SK-N-SH (cell line): ENCODE measurements at places on chromosomes 13 and 19.

DNA sequence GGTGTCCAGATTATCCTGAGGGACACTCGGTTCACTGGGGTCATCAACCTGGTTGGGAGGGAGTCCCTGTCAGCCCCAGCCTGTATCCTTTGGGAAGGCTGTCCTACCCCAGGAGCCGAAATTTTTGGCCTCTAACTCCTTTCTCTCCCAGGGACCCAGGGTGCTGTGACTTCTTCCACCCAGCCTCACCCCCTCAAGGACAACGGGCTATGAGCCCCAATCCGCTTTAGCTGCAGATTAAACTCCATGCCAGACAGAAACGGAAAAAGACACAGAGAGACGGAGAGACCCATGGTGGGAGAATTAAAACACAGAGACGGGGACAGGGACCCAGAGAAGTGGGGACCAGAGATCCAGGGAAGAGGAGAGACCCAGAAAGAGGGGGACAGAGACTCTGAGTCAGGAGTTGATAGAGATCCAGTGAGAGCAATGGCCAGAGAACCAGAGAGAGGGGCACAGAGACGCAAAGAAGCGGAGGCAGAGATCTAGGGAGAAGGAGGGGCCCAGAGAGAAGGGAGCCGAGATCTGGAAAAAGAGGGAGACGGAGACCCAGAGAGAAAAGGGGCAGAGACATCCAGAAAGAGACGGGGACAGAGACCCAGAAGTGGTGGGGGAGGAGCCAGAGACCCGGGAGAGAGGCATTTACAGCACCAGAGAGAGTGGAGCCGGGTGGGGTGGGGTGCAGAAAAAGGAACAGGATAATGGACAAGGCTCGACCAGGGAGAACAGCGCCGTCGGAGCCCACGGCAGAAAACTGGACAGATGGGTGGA lies 703 bp downstream of the SLC17A7 start:
- no peak for DNase-seq

DNA sequence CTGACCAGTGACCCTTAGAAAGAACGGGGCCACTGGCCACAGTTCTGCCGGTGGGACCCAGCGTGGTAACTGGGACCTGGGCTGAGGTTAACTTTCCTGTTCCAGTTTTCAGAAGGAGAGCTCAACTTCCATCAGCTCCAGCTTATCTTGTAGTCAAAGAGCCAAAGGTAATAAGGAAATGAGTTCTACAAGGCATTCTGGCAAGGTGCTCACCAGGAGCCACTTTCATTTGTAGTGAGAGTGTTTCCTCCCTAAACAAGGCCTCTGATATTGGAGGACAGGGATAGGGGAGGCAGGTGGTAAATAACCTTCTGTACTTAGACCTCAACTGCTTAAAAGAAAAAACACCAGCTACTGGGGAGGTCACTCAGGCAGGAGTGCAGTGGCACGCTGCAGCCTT lies 38.1 kb downstream of the PBX4 start:
- no peak for DNase-seq

DNA sequence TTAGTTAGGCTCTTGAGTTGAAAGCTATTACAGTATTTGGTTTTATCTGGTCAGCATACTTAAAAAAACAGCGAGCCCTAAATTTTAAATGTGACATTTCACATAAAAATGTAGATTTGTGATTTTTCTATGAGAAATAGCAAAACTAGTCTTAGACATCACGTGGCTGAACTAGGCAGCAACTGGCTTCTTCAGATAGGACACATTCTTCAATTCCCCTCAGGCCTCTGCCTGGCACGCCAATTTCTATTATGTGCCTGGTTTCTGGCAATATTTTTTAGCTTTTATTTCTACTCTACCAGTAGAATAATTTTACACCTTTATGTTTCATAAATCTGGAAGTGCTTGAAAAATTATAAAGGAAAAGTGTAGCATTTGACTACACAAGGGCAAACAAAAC lies 433.7 kb downstream of the DIAPH3 start:
- DNase-seq, result no peak

DNA sequence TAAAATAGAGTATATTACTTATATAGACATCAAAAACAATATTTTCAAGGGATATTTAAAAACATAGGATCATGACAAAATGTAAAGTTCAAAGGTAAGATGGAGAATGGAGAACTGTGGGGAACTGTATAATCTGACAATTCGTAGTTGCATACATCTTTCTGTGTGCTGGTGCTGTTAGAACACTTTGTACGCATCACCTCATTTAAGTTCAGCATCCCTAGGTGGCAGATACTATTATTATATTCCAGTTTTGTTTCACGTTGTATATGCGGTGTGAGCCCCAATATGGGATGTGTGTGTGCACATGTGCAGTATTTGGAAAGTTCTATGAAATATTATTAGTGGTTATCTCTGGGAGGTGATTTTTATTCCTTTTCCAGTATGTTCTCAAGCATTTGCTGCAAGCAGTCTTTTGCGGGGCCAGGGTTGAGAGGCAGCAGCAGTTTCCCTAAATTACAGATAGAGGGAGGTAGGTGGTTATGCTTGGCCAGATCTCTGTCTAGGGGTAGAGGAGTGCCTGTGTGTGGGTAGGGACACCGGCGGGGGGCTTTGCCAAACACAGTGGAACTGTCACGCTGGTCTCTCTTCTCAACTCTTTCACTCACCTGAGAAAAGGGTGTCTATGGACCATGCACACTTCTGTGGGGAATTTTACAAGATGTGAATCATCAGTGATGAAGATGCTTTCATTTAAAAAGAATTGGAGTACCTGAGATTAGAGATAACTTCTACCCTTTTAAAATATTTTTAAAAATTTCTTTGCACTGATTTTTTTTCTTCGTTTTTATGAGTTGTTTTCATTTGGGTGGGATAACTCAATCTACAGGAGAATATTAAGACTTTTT lies 55.6 kb upstream of the ALOX5AP start:
- peak; percentile 68 for DNase-seq

DNA sequence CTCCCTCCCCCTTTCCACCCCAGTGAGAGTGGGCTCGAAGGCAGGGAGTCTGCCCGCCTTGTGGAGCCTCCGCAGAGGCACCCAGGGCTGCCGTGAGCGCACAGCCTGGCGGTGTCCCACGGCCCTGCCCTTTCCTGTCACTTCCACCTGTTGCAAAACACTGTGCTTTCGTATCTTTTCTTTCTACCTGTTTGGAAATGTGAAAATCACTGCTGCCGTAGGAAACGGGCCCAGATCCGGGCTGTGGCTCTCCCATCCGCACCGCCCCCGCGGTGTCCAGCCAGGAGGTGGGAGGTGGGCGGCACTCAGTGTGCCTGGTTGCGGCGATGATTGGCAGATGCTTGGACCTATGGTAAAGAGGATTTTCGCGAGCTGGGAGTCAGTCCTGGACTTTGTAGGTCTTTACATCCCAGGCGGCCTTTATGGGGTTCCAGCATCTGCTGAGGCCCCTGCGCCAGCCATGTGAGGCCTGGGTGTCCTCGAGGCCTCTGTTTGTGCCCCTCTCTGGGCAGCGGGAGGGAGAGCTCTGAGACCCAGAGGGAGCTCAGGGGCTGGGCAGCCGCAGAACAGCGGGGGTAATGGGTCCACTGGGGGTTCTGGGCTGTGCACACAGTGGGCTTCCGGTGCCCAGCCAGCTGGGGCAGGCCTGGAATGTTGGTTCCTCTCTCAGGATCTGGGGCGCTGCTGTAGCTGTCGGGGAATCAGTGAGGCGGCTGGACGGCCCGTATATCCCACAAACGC lies 6.1 kb downstream of the STK11 start:
- DNase-seq, result no peak

DNA sequence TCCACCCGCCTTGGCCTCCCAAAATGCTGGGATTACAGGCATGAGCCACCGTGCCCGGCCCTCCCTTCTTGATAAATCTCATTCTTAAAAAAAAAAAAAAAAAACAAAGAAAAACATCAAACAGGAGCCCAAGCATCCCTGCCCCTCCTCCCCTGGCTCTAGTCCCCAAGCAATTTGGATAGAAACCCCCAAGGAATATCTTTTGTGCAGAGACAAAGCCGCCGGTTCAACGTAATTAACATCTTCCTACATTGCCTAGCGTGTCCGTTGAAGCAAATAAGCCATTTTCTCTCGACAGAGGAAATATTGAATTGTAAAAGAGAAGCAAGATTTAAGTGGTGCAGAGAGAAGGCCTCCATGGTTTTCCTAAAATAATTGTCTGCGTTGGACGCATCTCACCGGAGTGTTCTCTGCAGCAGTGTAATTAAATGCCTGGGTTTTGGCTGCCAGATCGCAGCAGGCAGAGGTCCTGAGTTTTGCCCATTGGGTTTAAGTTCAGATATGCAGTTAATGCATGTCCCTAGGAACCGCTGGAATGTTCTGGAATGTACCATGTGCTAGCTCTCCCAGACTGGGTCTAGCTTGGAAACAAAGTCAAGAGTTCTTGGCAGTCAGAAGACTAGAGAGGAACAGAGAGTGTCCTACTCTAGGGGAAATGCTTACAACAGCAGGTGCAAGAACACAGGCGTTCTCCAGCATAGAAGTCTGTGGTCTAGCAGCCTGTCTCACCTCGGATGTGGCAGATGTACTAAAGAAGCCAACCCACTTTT lies 30.8 kb downstream of the PIN1 start:
- DNase-seq, result no peak
